BE2C (cell line): ENCODE measurements at places on chromosomes 7 and 10.
A peak's percentile ranks its signal among the peaks of the same experiment; 100 is the strongest.

DNA sequence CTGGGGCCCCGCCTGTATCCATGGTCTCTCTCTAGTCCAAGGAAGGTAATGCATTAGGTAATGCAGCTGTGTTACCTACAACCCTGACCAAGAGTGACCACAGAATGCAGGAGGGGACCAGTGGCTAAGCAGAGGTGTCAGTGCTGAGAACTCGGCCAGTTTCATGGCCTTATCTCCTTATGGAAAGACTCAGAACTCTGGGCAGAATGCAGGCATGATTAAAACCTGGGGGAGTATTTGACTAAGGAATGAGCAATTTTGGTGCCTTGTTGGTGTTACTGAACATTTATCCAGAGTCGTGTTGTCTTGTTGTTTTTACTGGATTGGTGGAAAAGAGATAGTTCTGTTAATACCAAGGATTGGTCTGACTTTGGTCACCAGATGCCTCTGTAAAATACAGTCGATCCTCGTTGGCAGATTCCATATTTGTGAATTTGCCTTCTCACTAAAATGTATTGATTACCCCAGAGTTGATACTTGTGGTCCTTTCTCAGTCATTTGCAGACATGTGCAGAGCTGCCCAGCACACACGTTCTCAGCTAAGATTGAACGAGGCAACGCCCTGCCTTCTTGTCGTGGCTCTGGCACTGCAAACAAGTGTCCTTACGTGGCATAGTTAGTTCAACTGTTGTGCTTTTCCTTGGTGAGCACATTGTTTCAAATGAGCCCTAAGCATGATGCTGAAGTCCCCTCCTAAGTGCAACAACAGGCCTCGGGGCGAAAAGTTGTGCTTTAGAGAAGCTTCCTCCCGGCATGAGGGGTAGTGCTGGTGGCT, 135.7 kb upstream of the BTBD16 start:
- DNase-seq = no peak

- peak; percentile 34 for DNase-seq
Measured at GRCh38 chr10:110008518-110009339, 945 bp downstream of the ADD3 start.

DNA sequence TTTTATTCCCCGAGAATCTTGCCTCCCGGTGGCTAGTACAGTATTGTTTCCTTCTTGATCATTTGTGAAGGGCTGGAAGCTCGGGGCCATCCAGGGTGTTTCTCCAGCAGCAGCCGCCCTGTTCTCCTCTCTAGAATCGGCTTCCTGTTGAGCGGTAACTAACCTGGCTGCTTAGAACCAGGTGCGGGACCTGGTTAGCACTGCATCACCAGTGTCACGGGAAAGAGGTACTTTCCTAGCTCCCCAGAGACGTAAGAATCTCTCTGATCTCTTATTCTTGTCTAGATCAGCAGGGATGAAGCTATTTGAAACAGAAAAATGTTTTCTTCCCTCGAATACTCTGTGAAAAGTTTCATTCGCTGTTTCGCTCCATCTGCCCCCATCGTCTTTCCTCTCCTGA, 239.2 kb downstream of the CELF2 start:
- no peak for DNase-seq

DNA sequence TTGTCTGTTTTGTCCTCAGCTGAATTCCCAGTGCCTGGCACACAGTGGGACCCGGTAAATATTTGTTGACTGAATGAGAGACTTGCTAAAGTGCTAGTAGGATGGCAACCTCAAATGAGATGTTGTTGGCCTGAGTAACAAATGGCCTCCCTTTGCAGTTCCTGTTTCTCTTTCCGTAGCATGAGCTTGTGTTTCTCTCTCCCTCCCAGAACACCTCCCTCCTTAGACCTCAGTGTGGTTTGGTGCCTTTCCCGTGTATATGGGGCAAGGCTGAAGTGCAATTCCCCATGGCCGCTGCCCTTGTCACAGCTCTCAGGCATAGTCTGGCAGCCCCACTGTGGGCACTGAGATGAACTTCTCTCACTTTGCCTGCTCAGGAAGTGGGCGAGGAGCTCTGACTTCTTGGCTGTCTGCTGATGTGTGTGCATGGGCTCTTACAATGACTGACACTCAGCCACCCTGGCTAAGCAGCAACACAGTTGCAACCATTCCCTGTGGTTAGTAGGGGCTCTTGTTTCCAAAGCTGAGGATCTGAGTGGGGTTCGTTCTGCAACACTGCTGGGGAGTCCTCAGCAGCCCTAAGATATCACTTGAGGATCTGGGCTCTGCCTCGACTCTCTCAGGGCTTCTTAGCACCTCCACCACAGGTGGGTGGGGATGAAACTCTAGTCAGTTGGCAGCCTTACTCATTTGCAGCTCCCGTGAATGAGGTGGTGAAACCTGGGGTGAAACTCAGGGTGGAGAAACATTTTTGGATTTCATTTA, 136.1 kb downstream of the ICA1 start:
- DNase-seq = no peak

DNA sequence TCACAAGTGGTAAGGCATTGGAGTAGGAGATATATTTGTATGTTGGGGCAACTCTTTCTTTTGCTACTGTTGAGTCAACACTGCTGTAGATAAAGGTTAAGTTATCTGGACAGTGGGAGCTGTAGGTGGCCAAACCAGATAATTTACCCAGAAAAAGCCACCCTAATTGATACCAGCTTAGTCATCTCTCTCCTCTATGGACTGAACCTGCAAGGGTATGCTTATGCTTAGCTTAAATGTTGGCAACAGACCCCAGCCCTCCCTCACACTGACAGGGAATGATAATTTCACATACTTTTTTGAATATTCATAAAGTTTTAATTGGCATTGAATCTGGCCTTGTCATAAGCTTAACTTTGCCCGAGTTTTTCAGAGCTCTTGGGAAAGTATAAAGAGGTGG, 66.3 kb downstream of the CREB5 start:
- DNase-seq = no peak

GRCh38 chr7:105532709-105533460, 884 bp downstream of the RINT1 start:
- DNase-seq = no peak

DNA sequence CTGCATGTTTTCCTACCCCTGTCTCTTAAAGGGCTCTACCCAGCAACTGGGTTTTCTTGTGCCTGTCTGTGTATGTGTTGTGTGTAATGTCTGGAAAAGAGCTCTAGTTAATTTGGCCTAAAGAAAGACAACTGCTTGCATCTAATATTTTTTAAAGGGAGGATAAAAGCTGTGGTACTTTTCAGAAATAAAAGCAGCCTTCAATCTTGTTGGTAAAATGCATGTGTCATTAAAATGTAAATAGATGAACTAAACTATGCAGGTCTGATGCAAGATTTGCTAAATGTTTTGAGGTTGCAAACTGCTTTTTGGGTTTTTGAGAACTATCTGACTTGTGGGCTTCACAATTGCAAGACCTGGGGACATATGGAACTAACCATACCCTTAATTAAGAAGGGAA, 445.3 kb downstream of the HTR7 start:
- DNase-seq = no peak

DNA sequence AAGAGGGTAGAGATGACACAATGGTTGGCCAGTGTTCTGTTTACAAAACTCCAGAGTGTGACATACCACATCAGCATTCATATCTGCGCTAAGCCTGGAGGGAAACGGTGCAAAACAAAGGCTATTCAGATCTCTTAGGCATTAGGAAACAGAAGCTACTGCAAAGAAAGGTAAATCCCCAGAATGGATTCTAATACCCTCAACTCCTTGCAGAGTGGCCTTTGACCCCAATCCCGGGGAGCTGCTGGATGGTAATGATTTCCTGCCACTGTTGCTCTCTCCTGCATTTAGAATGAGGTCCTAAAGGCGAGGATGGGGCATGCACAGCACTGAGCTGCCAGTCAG, 65.2 kb downstream of the AOAH start:
- DNase-seq = no peak

DNA sequence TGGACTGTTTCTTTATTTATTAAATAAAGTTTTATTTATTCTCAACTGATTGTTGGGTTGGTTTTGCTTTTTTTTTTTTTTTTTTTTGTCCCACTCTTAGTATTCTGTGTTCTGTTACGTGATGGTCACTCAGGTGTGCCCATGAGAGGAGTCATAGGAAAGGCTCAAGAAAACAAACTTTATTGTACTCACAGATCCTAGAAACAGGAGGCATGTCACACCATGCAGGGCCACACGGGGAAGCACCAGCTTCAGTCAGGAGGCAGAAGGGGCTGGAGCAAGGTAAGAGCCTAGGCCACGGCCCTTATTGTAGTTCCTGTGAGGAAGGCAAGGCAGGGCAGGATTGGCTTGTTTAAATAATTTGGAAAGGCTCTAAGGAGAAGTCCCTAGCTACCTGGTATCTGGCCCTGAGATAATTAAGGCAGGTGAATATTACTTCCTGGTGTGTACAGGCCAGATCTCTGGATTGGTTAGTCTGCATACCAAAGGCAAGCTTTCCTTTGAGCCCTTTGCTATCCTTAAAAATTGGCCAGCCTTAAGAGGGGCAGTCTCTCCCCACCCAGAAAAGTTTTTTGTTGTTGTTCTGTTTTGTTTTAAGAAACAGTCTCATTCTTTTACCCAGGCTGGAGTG, 8.3 kb downstream of the ATOH7 start:
- no peak for DNase-seq

DNA sequence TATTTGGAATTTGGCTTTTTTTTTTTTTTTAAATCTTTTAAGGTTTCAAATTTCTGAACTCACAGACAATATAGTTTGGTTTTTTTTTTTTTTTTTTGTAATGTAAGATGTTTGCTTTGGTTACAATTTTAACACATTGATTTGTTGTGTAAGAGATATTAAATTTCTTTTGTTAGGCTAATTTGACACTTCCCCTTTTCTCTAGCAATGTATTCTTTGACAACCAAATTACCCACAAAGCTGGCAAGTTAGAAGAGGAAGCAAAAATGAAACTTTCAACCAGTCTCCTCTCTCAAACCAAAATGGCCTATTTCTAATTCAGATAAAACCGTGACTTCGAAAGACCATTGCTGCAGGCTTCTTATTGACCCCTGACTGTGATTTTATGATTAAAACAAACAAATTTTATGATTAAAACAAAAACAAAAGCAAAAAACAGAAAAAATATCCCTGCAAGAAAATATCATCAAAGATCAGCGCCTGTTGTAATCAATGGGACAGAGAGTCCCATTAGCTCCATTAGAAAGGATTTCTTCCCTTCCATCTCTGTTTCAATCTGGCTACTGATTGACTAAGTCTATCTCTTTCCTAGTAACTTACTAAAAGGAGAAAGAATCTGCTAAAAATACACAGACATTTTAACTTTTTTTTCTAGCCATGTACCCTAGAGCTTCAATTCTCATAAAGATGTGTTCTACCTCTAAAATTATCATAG, 489.2 kb downstream of the MDFIC start:
- no peak for DNase-seq

DNA sequence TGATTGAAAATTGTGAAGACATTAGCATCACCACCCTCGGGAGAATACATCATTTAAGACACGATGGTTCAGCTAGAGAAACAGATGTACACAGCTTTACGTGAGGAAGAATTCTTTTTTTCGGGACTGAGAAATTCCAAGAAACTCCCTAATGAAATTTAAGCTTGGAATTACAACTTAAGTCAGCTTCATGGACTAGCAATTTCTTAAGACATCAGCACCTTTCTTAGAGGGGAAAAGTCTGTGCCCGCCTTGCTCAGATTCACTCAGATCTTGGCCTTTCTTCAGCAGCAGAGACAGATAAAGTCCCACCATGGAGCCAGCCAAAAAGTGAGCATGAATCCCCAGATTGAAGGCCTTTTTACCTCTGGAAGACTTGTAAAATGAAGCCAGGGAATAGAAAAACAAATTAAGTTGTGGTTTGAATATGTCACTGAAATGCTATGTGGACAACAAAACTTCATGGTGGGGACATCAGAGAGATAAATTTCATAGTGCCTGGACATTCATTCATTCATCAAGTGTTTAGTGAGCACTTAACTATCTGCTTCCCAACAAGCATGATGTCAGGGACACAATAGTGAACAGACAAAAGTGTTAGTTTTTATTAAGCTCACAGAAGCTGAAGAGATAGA, 32.1 kb downstream of the PRKG1 start:
- DNase-seq = no peak

DNA sequence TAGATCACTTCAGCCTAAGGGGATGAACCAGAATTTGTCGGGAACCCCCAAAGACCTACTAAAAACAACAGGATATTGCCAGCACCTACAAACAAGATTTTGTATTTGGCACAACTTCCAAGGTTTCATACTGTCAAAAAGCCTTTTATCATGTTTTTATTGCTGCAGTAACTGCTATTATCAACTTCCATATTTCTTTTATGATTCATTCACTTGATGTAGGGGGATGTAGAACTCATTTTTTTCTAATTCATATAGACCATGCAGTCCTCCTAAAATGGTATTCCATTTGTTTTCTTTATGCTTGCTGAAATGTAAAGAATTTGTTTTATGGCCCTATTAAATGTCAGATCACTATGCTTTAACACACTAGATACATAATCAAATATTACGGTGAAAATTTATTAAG, 30.0 kb upstream of the WNT16 start:
- DNase-seq = no peak

DNA sequence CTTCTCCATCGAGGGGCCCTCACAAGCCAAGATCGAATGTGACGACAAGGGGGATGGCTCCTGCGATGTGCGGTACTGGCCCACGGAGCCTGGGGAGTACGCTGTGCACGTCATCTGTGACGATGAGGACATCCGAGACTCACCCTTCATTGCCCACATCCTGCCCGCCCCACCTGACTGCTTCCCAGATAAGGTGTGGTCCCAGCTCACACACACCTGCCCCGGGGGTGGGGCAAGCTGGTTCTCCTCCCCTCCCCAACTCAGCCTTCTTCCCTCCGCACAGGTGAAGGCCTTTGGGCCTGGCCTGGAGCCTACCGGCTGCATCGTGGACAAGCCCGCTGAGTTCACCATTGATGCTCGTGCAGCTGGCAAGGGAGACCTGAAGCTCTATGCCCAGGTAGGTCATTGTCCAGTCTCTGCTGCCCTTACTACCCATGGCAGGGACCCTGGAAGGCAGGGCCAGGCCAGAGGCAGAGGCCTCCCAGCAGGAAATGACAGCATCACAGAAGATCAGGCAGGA, 11.0 kb downstream of the FLNC start:
- DNase-seq = no peak

DNA sequence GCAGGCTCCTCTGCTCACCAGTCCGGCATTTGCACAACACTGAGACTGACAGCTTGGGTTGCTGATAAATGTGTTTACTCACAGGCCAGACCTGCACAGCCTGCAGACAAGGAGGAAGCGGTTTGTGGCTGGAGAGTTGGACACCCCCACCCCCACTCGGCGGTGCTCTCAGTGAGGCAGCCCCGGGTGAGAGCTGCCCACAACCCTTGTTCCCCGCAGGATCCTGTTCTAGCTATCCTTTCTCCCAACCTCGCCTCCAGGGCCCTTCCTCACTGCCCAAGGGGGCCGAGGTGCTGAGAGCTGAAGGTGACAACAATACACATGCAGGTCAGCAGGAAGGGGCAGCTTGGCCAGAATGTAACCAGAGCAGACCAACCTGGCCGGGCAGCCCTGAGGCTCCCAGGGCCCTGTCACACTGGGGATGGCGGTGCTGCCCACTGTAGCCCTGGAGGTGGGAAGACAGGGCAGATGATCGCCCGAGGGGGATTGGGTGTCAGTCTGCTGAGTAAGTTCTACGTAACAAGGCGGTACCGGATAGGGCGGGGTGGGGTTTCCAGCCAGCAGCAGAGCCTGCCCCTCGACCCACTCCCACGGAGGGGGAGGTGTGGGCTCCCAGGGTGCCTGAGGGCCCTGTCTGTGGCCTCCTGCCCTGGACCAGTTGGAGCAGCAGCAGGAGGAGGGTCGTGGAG, 2.1 kb upstream of the ADAM8 start:
- peak; percentile 55 for DNase-seq
